ENCODE measurements at places on chromosomes 2 and 18.

GRCh38 chr2:147511491-147511948 lies 333.3 kb upstream of the ACVR2A start:
- H3K4me3 ChIP-seq = no peak overlapping the region
- DNase-seq = no peak
- no peaks in the 10 kb centered on the region for H3K36me3 ChIP-seq
- H3K27ac ChIP-seq = no peak overlapping the region
- peaks cover 10% of the 10 kb centered on the region for H3K4me1 ChIP-seq
- no peaks in the 10 kb centered on the region for H3K27me3 ChIP-seq

DNA sequence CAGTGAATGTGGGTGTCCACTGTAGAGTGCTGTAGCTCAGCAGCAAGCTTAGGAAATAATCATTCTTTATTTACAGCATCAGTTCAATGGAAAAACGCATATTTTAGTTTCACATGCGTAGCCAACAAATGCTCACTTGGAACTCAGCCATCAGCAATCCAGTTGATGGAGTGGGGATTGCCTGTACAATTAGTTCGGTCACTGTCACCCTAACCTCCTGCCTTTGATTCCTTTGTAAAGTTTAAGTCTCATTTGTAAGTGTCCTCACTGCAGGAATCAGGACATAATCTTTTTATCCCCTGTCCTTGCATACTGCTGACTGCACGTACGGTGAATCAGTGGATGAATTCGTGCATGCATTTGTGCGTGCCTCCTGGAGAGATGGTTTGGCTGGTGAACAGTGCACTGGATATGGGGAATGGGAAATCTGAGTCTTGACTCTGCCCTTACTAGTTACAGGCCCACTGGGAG lies 55.9 kb downstream of the RAB31 start:
- no peak overlapping the region for H3K27ac ChIP-seq
- no peak overlapping the region for H3K4me3 ChIP-seq
- no peak for DNase-seq
- H3K27me3 ChIP-seq = no peaks in the 10 kb centered on the region

DNA sequence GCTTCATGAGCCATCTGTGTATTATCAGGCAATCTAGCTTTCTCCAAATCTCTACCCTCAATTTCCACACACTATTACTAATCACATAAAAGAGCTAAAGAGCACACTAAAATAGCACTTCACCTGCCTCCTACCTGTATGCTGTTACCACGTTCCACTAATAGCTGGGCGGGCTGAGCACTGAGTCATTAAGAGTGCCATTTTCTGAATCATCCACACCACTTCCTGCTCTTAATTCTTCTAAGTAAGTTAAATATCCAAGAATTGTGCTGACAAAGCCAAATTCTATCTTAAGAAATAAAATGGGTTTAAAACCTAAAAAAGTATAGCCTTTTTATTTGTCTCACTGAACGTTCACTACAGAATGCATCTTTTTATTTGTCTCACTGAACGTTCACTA lies 35.7 kb downstream of the NOL10 start:
- peak; percentile 87 for DNase-seq
- H3K36me3 ChIP-seq = peaks cover 45% of the 10 kb centered on the region
- no peaks in the 10 kb centered on the region for H3K27me3 ChIP-seq
- peak overlapping the region; percentile 29 for H3K4me3 ChIP-seq
- H3K4me1 ChIP-seq = peaks cover 46% of the 10 kb centered on the region

GRCh38 chr2:128405467-128405900 lies 86.8 kb upstream of the HS6ST1 start:
- no peak overlapping the region for H3K27ac ChIP-seq
- peaks cover 8% of the 10 kb centered on the region for H3K27me3 ChIP-seq
- DNase-seq = no peak
- no peaks in the 10 kb centered on the region for H3K36me3 ChIP-seq
- no peak overlapping the region for H3K4me3 ChIP-seq

DNA sequence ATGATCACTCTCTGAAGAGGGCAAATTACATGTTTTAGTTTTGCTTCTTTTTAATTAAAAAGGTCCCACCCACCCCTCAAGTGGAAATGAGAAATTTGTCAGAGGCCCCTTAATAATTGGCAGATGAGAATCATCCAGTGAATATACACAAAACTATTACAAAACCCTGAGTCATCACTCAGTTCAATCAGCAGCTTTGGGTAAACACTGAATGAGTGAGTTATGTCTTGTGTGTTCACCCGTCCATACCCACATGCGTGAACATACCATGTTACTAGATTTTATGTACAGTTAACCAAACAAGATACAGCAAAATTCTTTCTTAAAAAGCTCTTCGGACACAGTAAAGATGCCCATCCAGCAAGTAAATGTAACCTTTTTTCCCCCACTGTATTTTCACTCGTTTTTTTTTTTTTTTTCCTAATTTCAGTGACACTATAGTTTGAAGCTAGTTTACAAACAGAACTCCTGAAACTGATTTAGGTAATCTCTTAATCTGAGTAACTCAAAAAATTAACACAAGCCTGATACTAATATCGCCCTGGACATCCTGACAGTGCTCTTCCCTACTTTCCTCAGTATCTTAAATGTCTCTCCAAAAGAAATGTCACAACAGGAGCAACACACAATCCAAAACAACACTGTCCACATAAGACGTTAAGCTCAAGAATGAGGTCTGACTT lies 1.4 kb downstream of the PSME4 start:
- peak overlapping the region; percentile 78 for H3K27ac ChIP-seq
- H3K36me3 ChIP-seq = peaks cover 9% of the 10 kb centered on the region
- DNase-seq = peak; percentile 30
- H3K4me1 ChIP-seq = peaks cover 50% of the 10 kb centered on the region
- no peaks in the 10 kb centered on the region for H3K27me3 ChIP-seq

GRCh38 chr2:12448846-12449505 lies 267.8 kb upstream of the TRIB2 start:
- H3K4me1 ChIP-seq = peaks cover 25% of the 10 kb centered on the region
- no peaks in the 10 kb centered on the region for H3K36me3 ChIP-seq
- no peak overlapping the region for H3K4me3 ChIP-seq

DNA sequence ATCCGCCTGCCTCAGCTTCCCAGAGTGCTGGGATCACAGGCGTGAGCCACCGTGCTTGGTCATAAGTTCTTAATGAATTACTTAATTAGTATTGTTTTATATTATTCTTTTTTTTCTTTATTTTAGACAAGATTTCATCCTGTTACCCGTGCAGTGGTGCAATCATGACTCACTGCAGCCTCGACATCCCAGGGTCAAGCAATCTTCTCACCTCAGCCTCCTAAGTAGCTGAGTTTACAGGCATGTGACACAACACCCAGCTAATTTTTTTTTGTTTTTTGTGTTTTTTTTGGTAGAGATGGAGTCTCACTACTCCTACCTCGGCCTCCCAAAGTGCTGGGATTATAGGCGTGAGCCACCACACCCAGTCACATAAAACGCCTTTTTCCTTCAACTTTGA lies 17.3 kb downstream of the C2orf42 start:
- peaks cover 18% of the 10 kb centered on the region for H3K36me3 ChIP-seq
- H3K27ac ChIP-seq = no peak overlapping the region
- no peaks in the 10 kb centered on the region for H3K4me1 ChIP-seq
- no peak for DNase-seq
- no peaks in the 10 kb centered on the region for H3K27me3 ChIP-seq

DNA sequence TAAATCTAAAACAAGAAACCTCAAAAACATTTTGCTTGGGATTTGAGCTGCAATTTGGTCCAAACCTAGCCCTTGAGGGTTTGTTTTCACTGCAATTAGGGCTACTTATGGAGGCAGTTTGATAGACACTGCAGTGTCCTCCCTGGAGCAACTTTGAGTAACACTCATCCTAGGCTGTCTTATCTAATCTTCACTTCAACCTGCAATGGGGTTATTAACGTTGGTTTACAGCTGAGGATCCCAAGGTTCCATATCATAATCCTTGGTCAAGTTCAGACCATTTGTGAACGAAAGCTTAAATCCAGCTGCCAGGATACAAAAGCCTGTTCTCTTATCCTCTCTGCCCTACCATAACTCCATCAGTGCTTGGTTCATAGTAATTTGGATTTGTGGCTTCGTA lies 2.5 kb downstream of the ANXA4 start:
- no peak for DNase-seq
- no peaks in the 10 kb centered on the region for H3K27me3 ChIP-seq
- peaks cover 12% of the 10 kb centered on the region for H3K4me1 ChIP-seq
- no peaks in the 10 kb centered on the region for H3K36me3 ChIP-seq
- H3K4me3 ChIP-seq = no peak overlapping the region

Measured in activated naive CD4-positive, alpha-beta T cell treated with anti-CD3 and anti-CD28 coated beads for 36 hours (primary cell).